KG1 (cell line): ENCODE measurements at places on chromosomes 2 and 18.

DNA sequence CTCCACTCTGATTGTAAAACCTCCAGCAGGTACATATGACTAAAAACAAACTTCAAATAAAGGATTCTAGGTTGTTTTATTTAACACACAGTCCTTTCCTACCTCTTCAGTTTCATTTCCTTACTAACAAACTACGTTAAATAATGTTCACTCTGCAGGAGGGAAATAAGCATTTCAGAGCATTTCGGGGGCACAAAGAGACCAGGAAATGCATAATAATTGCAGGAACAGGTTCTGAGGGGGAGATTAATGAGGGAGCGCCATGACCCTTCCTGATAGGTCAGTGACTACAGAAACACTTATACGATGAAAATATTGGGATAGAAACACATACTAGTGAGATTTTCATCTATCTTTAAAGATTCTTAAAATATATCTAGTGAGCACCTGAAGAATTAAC lies 416.6 kb downstream of the NRXN1 start:
- DNase-seq, result no peak

- no peak for DNase-seq
Observed at GRCh38 chr2:98396745-98397355, 47.8 kb upstream of the INPP4A start.

- no peak for DNase-seq
Observed at GRCh38 chr2:181440919-181441318, 16.3 kb upstream of the ITGA4 start.

GRCh38 chr2:100235098-100235497 lies 87.2 kb downstream of the LONRF2 start:
- DNase-seq, result peak; percentile 45

DNA sequence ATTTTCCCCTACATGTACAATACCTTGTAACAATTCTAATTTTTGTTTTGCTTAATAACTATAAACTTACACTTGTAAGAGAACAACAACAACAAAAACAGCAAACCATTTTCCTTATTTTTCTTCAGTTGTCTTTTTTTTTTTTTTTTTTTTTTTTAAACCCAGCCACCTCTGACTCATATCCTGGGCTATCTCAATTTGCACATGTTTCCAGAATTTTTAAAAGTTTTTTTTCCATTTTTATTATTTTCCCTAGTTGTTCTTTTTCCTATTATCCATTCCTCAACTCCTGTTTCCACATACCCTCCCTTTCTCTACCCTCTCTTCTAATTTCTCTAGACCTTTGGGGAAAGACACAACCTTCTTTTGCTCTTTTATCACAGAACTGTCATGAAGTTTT lies 112.5 kb downstream of the EFEMP1 start:
- DNase-seq, result no peak

DNA sequence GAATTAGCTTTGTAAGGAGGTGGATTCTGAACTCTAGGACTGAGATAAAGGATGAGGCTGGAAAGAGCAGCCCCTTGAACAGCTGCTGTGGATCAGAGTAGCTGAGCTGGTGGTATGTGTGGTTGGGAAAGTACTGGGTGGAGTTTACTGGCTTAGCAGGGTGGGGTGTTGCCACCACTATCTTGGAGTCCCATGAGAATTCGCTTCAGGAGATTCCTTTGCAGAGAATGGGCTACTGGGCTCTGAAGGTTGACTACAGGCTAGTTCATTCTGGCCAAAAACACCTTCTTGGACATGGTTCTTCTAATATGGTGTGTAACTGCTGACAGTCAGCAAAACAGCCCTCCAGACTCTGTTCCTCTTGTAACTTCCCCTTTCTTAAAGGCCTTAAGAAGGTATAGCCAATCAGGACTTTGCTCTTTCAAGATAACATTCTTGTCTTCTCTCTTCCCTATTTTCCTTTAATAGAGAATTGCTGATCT lies 52.7 kb downstream of the TET3 start:
- peak; percentile 74 for DNase-seq

GRCh38 chr18:5584746-5585417 lies 41.1 kb upstream of the EPB41L3 start:
- DNase-seq, result no peak

- no peak for DNase-seq
Observed at GRCh38 chr2:113197347-113198047, 23.7 kb downstream of the PSD4 start.

DNA sequence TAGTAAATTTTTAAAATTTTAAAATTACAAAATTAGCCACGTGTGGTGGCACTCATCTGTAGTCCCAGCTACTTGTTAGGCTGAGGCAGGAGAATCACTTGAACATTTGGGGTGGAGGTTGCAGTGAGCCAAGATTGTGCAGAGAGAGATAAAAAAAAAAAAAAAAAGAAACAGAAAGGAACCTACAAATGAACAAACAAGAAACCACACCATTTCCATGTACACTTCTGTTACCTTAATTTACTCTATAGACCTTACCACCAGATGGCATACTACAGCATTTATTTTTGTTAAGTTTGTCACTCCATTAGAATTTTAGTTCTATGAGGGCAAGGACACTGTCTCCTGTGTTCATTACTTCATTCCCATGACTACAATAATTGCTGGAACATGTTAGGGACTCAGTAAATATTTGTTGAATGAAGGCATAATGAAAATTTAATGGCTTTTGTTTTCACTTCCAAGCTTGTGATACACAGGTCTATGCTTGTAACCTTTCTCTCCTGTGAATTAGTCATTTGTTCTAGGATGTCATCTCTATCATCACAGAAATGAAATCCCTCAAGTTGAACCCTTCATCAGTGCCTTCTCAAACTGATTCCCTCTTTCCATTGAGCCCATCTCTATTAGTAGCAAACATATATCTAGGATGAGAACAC lies 76.0 kb downstream of the ARHGAP15 start:
- no peak for DNase-seq

GRCh38 chr2:189798312-189799029 lies 14.2 kb downstream of the PMS1 start:
- DNase-seq, result no peak

GRCh38 chr2:208608122-208608835 lies 201.7 kb downstream of the PTH2R start:
- no peak for DNase-seq

DNA sequence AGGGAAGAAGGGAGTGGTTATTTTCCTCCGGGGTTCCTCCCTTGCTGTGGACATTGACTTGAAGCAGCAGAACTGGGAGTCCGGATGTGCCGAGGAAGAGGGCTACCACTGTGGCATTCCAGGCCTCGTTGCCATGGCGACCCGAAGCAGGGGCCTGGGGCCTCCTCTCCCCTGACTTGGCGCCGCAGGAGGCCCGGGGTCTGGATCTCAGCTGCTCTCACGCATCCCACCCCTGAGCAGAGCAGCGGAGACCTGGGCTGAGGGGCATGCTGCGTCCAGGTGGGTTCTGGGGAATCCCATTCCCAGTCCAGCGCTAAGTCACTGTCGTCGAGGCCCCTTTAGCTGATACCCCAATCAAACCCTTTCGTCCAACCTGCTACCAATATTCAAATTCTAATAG lies 100.2 kb downstream of the BCL11A start:
- DNase-seq, result no peak

- no peak for DNase-seq
Observed at GRCh38 chr2:229051798-229052197, 219.3 kb downstream of the PID1 start.

DNA sequence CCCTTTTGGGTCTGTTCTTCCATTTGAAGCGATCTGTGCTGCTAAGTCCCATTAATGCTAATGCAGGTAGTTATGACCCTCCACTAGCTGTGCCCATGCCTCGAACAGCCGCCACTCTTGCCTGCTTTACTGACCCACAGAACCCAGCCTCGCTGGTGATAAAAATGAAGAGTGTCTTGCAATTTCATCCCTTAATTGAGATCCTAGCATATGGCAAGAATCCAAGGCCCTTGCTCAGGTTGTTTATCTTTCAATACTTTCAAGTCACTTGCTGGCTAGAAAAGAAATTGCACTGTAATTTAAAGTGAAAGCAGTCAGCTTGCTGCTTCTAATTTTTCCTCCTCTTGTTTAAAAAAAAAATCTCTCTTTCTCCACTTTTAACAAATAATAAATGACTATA lies 73.6 kb downstream of the ZNF521 start:
- no peak for DNase-seq

GRCh38 chr2:176851200-176851888 lies 361.2 kb upstream of the HNRNPA3 start:
- no peak for DNase-seq

DNA sequence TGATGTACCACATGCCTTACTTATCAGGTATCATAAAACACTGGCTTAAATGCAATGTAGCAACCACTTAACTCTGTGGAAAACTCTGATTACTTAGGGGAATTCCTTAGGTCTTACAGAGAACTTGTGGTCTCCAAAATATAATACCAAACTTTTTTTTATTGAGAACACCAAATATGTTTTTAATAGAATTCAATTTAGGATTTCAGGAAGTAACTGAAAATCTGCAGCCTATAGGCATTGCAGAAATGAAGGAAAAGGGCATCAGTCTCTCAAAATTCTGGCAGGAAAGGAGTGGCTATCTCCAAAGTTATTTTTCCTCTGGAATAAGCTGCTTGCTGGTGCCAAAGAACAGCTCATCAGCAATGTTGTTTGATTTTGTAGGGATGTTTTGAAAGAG lies 105.3 kb upstream of the UGP2 start:
- DNase-seq, result no peak

DNA sequence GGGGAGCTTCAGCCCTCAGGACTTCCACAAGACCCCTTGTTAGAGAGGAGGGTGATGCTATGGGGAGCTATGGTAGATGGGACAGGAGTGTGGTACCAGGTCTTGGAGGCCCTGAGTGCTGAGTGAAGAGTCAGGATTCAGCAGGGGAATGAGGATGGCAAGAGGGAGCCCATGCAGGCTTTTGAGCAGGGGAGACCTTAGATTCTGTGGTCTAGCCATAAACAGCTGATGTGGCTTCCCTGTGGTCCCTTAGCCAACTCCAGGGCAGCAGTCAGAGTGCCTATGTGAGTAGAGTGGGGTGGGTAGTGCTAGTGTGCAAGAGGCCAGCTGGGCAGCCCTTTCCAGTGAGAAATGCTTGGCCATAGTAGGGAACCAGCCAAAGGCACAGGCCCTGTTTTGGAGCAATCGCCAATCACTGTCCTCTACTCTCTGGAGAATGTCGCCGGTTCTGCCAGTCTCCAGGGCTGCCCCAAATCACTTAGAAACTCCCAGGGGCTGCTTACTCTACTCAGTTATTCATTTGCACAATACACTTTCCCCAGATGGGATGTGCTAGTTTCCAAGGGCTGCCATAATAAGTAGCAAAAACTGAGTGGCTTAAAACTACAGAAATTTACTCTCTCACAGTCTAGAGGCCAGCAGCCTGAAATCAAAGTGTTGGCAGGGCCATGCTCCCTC lies 310.5 kb downstream of the SMAD2 start:
- no peak for DNase-seq

GRCh38 chr18:57397440-57398132 lies 37.6 kb upstream of the ONECUT2 start:
- no peak for DNase-seq

GRCh38 chr18:62330650-62331049 lies 5.5 kb downstream of the TNFRSF11A start:
- no peak for DNase-seq

- no peak for DNase-seq
Observed at GRCh38 chr18:1292167-1292566, 387.5 kb downstream of the ADCYAP1 start.

- DNase-seq, result no peak
Observed at GRCh38 chr18:68417166-68417799, 297.6 kb downstream of the TMX3 start.

DNA sequence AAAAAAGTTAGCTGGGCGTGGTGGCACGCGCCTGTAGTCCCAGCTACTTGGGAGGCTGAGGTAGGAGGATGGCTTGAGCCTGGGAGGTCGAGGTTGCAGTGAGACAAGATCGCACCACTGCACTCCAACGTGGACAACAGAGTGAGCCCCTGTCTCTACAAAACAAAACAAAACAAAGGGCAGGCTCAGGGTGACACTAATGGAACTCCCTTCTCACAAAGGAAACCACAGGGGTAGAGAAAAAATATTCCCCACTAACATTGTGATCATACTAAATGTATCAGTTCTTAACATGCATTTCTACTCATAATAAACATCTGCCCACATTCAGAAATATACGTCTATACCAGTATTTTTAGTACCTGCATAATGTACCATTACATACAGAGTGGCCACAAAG lies 21.1 kb downstream of the STAM2 start:
- no peak for DNase-seq

DNA sequence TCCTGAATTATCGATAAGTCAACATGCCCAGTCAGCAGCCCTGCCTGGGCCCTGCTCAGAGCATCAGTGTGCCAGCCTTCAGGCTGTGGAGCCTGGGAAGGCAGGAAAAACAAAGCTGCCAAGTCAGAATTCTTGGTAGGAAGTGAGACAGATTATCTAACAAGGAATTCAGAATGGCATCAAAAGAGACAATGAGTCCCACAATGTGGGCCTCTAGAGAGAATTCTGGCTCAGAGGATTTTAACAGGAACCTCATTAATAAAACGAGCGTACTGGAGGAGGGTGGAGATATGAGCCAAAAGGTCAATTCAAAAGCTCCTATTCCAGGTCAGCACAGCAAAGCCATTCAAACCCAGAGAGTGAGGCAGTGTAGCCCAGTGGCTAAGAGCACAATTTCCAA lies 327.6 kb upstream of the MMADHC start:
- no peak for DNase-seq

GRCh38 chr2:85915606-85916303 lies 27.0 kb upstream of the ST3GAL5 start:
- DNase-seq, result no peak

GRCh38 chr18:11104307-11104706 lies 45.1 kb downstream of the PIEZO2 start:
- DNase-seq, result no peak

DNA sequence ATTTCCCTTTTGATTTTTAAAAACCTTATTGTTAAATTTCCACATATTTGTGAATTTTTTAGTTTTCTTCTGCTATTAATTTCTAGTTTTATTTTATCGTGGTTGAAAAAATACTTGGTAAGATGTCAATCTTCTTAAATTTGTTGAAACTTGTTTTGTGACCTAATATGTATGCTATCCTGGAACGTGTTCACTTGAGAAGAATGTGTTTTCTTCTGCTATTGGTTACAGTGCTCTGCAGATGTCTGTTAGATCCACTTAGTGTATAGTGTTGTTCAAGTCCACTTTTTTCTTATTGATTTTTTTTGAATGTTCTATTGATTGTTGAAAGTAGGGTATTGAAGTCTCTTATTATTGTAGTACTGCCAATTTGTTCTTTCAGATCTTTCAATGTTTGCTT lies 116.5 kb upstream of the NETO1 start:
- DNase-seq, result no peak

DNA sequence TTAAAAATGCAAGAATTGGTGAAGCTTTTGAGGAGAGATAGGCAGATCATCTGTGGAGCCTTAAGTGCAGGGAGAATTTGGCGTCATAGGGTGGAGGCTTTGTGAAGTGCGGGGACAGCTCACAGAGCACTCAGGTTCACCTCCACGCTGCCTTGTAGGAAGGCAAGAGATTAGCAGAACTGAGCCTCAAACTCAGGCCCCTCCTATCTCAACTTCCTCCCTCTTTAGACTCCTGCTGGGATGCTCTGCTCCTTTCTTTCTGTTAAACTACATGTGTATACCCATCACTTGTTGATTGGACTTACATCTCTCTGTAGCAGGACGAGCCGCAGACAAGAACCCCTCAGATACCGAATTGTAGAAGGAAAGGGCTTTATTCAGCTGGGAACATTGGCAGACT lies 422.2 kb downstream of the SETBP1 start:
- no peak for DNase-seq
